AG20443 (cell line): ENCODE measurements at places on chromosomes 7 and 10.

DNA sequence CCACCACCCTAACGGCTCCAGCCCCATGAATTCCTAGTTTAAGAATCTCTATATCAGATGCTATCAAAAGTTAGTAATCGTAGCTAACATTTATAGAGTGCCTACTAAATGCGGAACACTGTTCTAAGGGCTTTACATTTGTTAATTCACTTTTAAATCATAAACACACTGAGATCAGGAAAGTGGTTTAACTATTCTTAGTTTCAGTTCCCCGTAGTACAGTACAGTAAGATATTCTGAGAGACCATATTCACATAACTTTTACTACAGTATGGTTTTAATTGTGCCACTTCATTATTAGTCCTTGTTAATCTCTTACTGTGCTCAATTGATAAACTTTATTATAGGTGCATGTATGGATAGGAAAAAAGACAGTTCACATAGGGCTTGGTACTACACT, 22.5 kb downstream of the SYPL1 start:
- DNase-seq, result no peak

DNA sequence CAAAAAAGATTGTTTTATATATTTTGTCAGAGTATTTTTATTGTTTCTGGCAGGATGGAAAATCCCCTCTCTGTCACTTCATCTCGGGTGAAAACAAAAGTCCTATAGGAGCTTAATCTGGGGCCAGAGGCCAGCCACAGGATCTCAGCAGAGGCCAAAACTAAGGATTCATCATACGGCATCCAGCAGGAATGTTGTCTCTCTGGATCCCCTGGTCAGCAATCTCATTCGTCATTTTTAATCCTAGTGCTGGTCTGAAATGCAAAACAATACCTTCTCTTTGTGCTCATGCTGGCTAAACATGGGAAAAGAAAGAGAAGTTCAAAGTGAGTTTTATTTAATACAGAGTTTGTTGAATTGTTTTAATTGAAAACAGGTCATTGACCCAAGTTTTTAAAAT, 482.5 kb upstream of the AUTS2 start:
- peak; percentile 74 for DNase-seq

GRCh38 chr7:100210805-100211204, 8.9 kb upstream of the PVRIG start:
- no peak for DNase-seq

DNA sequence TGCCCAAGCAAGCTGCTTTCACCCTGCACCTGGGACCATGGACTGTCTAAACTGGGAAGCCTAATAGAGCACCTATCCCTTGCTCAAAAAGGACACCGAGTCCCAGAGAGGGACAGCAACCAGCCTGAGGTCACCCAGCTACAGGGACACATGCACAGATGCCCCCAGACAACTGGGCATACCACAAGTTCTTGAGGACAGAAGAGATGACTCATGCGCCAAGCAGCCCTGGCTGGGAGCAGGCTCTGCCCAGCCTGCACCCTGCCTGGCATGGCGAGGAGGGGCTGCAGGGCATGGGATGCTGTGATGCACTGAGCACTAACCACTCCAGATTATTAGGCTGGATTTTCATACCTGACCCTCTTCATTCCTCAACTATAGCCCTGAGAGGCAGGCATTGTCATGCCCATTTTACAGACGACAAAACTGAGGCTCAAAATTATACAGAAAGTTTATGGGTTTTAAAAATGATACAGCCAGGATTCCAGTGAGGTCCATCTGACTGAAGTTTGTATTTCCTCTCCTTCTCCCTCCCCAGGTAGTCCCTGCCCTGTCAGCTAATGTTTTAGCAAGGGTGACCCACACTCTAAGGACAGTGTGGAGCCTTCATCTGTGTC, 289.3 kb upstream of the ZMIZ1 start:
- DNase-seq, result no peak

GRCh38 chr10:127952575-127952869, 45.6 kb downstream of the PTPRE start:
- no peak for DNase-seq

DNA sequence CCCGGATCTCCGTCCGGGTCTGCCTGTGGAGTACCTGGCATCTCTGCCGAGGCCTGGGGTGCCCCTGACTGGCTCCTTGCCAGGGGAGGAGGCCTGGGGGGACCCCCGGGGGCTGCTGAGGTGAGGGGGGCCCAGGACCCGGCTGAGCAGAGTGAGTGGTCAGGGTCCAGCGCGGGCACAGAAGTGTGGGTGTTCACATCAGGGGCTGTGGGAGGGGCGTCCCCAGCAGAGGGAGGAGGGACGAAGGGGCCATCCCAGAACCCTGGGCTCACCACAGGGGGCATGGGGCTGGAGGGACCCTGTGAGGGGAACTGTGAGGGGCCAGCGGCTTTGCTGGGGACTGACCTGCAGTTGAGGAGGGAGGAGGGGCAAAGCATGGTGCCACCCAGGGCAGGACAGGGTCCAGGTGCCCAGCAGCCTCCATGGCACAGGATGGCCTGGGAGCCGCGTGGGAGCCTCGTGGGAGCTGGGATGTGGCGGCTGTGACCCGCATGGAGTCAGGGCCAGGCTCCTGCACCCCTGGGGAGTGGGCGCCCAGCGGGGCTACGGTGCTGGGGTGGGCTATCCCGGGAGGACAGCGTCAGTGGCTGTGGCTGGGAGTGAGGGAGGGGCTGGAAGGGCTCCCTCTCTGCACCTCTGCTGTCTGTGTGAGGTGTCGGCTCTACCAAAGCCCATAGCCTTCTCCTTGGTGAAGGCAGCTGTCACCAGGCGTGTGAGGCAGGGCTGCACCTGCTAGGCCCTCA, 91.2 kb downstream of the DNAJB6 start:
- no peak for DNase-seq
